ENCODE measurements at places on chromosomes 6 and 20.

DNA sequence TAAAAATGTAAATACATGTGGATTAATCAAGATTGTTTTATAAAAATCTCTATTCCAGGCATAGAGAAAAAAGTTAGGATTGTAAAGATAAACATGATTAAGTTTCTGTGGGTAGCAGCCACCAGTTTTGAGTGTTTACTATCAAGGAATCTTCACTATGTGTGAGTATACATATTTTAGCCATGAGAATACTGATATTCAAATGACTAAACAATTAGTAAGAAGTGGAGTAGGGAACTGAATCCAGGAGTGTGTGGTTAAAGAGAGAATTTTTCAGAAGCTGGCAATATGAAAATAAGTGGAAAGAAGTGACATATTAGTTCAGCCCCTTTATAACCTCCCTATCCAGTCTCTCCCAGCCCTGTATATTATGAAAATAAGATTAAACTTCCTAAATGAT lies 10.3 kb downstream of the ELOVL2 start:
- H3K4me3 ChIP-seq, result no peak overlapping the region
- no peaks in the 10 kb centered on the region for H3K36me3 ChIP-seq
- no peak overlapping the region for H3K27ac ChIP-seq
- no peaks in the 10 kb centered on the region for H3K4me1 ChIP-seq

GRCh38 chr6:134979142-134979541 lies 29.2 kb upstream of the ALDH8A1 start:
- H3K4me3 ChIP-seq, result no peak overlapping the region
- no peaks in the 10 kb centered on the region for H3K4me1 ChIP-seq
- H3K36me3 ChIP-seq, result peaks cover 40% of the 10 kb centered on the region
- H3K27me3 ChIP-seq, result no peaks in the 10 kb centered on the region
- H3K27ac ChIP-seq, result no peak overlapping the region

GRCh38 chr6:44302856-44303255 lies 10.3 kb downstream of the AARS2 start:
- H3K4me1 ChIP-seq, result no peaks in the 10 kb centered on the region
- peaks cover 40% of the 10 kb centered on the region for H3K36me3 ChIP-seq
- H3K4me3 ChIP-seq, result no peak overlapping the region
- no peaks in the 10 kb centered on the region for H3K27me3 ChIP-seq
- no peak overlapping the region for H3K27ac ChIP-seq
- no peak for DNase-seq

GRCh38 chr6:151535476-151536187 lies 41.8 kb downstream of the CCDC170 start:
- no peaks in the 10 kb centered on the region for H3K36me3 ChIP-seq
- H3K4me1 ChIP-seq, result peaks cover 6% of the 10 kb centered on the region
- no peak for DNase-seq
- no peak overlapping the region for H3K4me3 ChIP-seq
- H3K27ac ChIP-seq, result no peak overlapping the region

- H3K27ac ChIP-seq, result no peak overlapping the region
- H3K4me3 ChIP-seq, result no peak overlapping the region
- DNase-seq, result peak; percentile 16
- H3K27me3 ChIP-seq, result no peaks in the 10 kb centered on the region
Measured at GRCh38 chr6:168275168-168275567, 44.4 kb downstream of the DACT2 start.

GRCh38 chr6:47759364-47759763 lies 22.5 kb upstream of the OPN5 start:
- H3K4me1 ChIP-seq, result no peaks in the 10 kb centered on the region
- H3K36me3 ChIP-seq, result no peaks in the 10 kb centered on the region
- no peaks in the 10 kb centered on the region for H3K27me3 ChIP-seq
- no peak for DNase-seq
- no peak overlapping the region for H3K4me3 ChIP-seq

- H3K36me3 ChIP-seq, result no peaks in the 10 kb centered on the region
- no peaks in the 10 kb centered on the region for H3K27me3 ChIP-seq
- no peaks in the 10 kb centered on the region for H3K4me1 ChIP-seq
- no peak overlapping the region for H3K4me3 ChIP-seq
- DNase-seq, result no peak
Measured at GRCh38 chr6:68158256-68158655, 476.8 kb upstream of the ADGRB3 start.

DNA sequence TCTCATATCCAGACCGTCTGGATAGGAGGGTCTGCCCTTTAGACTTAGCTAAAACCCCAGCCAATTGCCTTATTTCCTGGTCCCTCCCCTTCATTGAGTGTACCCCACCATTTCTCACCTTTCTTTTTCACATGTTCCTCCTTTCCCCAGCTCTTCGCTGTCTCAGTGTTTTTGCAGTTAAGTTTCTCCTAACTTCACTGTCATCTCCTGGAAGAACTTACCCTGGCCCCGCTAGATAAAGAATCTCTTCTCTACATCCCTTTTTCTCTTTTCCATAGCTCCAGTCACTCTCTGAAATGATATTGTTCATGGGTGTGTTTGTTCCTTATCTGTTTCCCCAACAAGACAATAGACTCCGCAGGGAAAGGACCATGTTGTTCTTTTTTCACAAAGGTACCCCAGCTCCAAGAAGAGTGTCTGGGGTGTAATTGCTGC lies 208.8 kb downstream of the TSHZ2 start:
- H3K4me3 ChIP-seq, result no peak overlapping the region
- DNase-seq, result no peak
- no peak overlapping the region for H3K27ac ChIP-seq
- H3K27me3 ChIP-seq, result no peaks in the 10 kb centered on the region

Measured in tibial artery (tissue), 4 donors.